Ecto neural progenitor cell (in vitro differentiated cells): ENCODE measurements at places on chromosomes 4 and X.

DNA sequence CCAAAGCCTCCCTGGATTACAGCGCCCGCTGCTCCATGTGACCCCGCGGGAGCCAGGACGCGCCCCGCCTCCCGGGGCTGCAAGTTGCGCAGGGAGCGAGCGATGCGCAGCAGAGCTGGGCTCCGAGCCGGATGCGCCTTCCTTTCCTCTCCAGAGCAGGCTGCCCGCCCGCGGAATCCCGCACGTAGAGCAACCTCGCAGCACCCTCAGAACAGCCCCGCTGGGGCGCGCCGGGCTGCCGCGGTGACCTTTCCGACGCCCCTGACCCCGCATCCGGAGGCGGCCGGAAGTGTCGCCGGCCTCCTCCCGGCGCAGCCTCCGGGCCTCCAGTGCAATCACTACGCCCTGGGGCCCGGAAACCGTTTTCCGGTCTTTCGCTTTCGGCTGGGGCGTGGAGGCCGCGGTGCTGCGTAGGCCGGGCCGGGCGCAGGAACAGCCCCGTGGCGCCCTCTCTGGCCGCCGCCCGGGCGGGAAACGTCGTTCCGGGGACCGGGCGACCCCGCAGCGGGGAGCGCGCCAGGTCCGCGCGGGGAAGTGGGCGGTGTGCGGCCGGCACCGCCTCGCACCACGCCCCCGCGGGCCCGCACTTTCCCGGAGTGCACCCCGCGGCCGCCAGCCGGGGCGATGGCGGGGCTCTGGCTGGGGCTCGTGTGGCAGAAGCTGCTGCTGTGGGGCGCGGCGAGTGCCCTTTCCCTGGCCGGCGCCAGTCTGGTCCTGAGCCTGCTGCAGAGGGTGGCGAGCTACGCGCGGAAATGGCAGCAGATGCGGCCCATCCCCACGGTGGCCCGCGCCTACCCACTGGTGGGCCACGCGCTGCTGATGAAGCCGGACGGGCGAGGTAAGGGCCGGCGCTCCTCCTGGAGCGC, at the start of gene CYP4V2:
CYP4V2 (plus strand) TSS at position 368 of the 866 bp plus-strand sequence; CDS start at position 625, 257 bp downstream.
- DNase-seq = peak; percentile 85

DNA sequence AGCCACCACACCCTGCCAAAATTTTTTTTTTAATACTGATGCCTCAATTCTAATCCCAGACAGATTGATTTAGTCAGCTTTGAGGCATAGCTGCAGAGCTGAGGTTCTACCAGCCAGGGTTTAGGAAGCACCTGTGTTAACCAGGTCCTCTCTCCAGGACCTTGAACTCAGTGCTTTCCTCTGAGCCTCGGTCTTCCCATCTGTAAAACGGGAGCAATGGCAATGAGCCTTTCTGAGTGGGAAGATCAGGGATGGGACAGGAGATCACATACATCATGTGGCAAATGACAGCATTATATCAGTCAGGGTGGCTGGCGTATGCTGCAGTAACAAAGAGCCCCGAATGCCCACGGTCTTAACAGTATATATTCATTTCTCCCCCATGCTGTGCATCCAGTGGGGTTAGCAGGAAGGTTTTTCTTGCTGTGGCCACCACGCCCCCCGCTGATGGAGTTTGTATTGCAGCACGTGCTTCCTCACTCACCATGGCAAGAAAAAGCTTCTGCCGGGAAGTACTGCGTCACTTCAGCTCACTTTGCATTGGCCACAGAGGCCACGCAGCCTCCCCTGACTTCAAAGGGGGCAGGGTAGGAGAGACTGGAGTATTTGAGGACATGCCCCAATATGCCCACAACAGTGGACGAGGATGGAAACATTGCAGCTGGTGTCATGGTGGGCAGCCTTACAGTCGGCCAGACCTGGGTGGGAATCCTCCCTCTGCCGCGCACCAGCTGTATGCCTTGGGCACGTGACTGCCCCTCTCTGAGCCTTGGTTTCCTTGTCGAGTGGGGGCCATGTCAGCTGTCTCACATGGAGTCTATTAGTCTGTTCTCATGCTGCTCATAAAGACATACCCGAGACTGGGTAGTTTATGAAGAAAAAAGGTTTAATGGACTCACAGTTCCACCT, 24.1 kb upstream of the MRFAP1 start:
- DNase-seq = no peak

GRCh38 chrX:151902813-151903591, 9.7 kb upstream of the MAGEA4 start:
- DNase-seq = no peak

- no peak for DNase-seq
Measured at GRCh38 chrX:85591536-85591935, 212.1 kb upstream of the POF1B start.

GRCh38 chr4:110196206-110196870, 2.1 kb downstream of the ELOVL6 start:
- peak; percentile 86 for DNase-seq

DNA sequence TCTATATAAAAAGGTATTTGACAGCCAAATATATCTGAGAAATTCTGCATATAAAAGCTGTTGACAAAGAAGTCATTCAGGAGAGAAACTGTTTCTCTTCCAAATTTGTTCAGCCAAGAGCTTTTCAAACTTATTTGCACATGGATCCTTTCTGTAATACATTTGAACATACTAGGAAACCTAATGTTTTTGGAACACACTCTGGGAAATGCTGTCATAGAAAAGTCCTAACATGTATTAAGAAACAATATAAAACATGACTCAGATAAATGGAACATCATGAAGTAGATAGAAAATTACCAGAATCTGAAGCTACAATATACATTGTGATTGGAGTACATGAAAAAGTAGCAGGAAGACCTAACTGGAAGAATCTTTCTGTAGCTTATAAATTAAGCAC, 781.5 kb upstream of the EPHA5 start:
- no peak for DNase-seq

- no peak for DNase-seq
Measured at GRCh38 chr4:114040319-114041116, 61.1 kb upstream of the ARSJ start.

GRCh38 chrX:66050140-66050569, 10.3 kb upstream of the VSIG4 start:
- no peak for DNase-seq

GRCh38 chr4:123943976-123944375, 547.4 kb downstream of the SPRY1 start:
- no peak for DNase-seq

- no peak for DNase-seq
Measured at GRCh38 chr4:36189511-36190226, 54.6 kb downstream of the ARAP2 start.

GRCh38 chr4:6571608-6572007, 3.4 kb upstream of the MAN2B2 start:
- DNase-seq = no peak

GRCh38 chr4:86586160-86586572, 7.9 kb upstream of the PTPN13 start:
- DNase-seq = no peak

DNA sequence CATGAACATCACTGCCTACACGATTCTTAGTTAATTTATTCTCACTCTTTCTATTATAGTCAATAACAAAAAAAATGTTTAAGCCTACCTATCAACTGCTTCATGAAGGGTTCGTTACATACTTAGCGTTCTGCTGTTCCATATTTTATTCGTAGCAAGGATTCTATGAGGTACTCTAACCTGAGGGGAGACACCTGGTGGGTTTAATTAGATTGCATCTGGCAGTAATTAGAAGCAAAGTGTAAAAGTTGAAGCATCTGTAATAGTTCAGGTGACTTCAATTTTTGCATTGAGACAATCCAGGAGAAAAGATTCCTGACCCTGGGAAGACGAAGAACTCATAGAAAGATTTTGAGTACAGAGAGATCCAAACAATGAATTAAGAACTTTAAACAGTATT, 1655.8 kb upstream of the TENM3 start:
- DNase-seq = no peak

GRCh38 chr4:74451214-74451661, 6.3 kb downstream of the AREG start:
- no peak for DNase-seq

DNA sequence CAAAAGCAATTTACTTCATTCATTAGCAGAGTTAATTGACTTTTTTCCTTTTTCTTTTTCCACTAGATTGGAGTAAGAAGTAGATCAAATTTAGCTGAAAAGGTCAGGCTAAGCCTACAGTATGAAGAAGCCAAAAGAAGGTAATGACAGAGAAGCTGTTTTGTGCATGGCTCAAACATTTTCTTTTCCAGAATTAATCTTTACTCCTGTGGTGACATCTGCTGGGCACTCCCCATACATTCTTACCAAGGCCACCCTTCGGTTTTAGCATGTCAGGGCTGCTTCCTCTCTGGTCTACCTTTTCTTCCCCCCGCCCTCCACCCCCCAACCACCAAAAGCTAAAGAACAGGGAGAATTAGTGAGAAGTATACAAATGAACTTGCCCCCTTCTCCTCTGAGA, 70.2 kb downstream of the CLDN22 start:
- no peak for DNase-seq

DNA sequence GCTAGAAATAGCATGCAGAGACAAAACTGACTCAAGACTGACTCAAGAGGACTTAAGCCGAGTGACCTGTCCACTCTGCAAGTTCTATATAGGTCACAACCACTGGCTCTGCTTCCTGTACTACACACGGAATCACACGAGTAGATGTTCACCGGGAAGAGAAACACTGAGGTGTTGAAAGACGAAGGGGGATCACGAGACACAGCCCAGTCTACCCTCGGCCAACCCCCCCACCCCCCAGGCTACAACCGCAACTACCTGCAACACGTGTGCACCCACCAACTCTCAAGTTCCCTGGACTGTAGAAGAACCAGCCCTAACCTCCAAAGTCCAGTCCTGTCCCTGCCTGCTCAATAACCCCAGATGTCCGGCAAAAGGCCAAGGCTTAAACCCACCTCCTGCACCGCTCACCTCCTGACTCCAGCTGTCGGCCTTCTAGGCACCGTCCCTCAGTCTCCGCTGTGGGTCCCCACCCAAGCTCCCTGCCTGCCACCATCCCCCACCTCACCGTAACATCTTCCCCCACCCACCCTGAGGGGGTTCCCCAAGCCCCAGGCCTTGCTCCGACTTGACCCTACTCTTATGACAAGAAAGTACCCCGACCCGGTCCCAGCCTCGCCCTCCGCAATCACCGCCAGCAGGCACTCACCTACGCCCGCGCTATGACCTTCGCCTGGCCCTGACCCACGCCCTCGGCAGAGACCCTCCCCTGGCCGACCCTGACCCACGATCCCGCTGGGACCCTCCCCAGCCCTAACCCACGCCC, 739 bp downstream of the GAK start:
- no peak for DNase-seq

DNA sequence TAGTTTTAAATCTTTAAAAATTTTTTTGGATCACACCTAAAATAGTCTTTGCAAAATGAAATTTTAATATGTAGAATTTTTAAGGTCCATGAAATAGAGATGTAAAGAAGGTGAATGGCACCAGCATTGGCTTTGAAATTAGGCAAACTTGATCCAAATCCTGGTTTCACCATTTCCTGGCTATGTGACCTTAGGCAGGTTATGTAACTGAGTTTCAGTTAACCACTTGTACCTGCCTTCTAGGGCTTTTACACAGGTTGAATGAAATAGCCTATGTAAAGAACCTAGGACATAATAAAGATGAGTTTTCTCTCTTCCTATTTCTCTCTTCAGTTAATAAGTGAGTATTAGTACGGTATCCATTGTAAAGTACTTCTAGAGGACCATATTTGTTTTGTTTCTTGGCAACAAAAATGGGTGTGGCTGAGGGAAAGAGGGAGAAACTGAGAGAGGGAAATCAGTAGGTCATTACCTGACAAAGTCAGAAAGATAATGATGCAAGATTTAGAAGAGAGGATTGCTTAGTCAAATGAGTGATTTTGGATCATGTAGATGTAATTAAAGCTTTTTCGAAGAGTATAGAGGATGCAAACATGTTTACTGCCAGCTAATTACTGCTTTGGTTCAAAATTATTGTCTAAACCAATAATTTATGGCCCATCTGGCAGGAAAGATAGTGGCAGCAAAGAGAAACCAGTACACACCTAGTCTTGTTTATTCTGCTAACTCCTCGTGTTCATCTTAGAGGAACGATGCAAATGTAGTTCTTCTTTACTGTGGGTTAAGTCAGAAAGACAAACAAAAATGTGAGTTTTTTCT, 81.9 kb downstream of the PDLIM5 start:
- no peak for DNase-seq

DNA sequence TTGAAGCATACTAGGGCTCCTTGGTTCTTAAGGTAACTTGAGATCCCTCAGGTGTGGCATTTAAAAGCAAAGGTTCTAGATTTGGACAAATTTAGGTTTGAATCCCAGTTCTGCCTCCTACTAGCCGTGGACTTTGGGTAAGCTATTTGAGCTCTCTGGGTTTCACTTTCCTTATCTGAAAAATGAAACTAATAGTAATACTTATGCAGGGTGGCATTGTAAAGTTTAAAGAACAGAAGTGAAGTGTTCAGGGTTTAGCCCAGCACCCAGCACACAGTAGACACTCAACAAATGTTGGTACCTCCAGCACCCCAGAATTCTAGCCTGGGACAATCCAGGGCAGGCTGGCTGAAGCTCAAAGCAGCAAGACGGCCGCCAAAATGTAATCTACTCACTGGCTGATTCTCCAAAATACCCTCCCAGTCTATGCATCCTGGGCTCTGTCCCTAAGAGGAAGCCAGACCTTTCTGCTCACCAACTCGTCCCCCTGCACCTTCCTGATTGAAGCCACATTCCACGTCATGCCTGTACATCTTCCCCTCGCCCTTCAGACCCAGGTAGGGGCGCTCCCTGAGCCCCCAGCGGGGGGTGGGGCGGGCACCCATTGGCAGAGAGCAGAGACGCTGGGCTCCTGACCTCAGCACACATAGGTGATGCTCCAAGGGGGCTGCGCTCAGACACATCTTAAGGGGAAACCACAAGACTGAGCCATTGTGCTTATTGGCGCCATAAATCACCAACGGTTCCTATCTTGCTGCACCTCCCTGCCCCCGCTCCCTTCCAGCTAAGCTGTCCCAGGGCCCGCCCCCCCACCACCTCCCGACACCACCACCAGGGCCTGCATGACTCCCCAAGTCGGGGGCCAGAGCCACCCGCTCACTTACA, 160.6 kb downstream of the BCOR start:
- no peak for DNase-seq

DNA sequence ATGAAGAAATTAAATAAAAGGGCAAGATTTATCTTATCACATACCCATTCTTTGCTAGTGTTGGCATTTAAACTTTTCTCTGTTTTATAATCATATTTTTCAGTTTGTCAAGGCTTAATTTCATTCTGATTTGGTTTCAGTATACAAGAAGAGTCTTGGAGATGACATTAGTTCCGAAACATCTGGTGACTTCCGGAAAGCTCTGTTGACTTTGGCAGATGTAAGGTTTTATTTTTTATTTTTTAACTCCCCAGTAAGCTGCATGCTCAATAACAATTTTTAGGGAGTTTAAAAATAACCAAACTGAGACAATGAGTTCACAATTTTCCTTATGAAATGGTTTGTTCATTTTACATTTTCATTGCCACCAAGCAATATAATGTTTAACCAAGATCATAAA, 39.8 kb downstream of the ANXA3 start:
- no peak for DNase-seq

DNA sequence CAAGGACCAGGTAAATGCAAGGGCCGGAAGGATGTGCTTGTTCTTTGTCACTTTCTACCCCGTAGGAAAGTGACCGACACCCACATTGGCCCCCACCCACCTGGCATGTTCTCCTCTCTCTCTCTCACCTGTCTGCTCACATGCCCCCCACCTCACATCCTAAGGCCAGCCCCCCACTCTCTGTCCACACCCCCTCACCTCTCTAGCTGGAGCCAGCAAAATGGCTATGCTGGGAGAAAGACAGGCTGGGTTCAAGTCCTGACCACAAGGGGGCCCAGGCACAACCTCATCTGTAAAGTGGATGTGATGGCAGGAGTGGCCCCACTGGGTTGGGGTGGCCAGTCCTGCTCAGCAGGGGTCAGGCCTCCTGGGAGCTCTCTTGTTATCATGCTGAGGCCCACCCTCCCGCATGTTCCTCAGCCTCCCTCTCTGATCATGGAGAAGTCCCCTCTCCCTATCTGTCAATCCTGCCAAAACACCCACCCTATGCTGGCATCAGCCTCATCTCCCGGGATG, 1.7 kb upstream of the PPP2R2C start:
- DNase-seq = peak; percentile 49
